ENCODE measurements at places on chromosomes 16 and 17. TPM values are rescaled to one million over a fixed set of nuclear protein-coding genes. Genes with fewer than 3 reads are reported as not detected.

Gene NAGS
- 7.4 TPM for total RNA-seq

Gene HSD17B1
- 2.6 TPM for total RNA-seq

Gene IKZF3
- not detected for total RNA-seq

Gene CD7
- under 0.01 TPM for total RNA-seq

Gene SLC47A1
- 0.26 TPM for total RNA-seq

Gene CDRT4
- 0.77 TPM for total RNA-seq

GRCh38 chr16:84532291-84532724 lies 27.8 kb upstream of the MEAK7 start:
- peak; percentile 95 for DNase-seq

GRCh38 chr16:80120899-80121521 lies 419.8 kb upstream of the DYNLRB2 start:
- no peak for DNase-seq

DNA sequence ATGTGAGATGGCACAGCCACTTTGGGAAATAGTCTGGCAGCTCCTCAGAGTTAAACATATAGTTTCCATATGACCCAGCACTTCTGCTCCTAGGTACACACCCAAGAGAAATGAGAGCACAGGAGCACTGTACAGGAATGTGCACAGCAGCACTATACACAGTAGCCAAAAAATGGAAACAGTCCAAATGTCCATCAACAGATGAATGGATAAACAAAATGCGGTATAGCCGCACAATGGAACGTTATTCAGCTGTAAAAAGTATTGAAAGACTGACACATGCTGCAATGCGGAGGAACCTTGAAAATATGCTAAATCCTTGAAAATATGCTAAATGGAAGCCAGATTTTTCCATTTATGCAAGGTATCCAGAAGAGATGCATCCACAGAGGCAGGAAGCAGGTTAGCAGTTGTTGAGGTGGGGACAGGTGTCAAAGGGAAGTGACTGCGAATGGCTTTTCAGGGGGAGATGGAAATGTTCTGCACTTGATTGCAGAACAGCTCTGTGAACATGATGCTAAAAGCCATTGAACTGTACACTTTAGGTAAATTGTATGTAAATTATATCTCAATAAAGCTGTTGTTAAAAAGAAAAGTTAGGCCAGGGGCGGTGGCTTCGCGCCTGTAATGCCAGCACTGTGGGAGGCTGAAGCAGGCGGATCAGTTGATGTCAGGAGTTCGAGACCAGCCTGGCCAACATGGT lies 80.7 kb downstream of the MPRIP start:
- no peak for DNase-seq

DNA sequence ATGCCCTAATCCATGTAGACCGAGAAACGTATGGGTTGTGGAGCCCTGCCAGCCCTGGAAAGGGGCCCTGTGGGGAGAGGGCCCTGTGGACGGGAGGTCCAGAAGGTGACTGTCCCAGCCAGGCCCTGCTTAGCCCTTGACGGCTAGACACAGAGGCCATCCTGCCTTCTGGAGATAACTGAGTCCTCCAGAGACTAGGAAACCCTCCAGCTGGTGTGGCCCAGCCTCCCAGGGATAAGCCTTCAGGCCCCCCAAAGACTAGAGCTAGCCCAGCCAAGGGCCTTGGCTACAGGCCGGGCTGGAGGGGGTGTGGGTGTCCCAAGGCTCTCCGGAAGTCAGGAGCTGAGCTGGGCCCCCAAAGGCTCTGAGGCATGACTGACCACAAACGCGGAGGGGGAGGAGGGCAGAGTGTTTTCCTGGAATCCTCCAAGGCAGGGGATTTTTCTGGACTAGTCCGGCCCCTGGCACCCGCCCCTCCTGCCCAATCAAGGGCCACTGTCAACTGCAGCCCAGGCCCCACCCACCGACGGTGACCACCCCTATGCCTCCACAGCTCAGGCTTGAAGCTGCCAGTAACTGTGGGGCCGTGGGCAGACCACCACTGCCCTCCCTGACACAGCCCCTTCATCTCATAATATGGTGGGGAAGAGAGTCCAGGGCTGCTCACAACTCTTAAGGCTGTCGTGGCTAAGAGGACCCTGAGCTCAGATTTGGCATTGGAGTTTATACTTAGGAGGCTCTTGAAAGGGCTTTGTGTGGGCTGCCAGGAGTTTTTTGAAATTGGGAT lies 885 bp upstream of the VASN start:
- peak; percentile 89 for DNase-seq

DNA sequence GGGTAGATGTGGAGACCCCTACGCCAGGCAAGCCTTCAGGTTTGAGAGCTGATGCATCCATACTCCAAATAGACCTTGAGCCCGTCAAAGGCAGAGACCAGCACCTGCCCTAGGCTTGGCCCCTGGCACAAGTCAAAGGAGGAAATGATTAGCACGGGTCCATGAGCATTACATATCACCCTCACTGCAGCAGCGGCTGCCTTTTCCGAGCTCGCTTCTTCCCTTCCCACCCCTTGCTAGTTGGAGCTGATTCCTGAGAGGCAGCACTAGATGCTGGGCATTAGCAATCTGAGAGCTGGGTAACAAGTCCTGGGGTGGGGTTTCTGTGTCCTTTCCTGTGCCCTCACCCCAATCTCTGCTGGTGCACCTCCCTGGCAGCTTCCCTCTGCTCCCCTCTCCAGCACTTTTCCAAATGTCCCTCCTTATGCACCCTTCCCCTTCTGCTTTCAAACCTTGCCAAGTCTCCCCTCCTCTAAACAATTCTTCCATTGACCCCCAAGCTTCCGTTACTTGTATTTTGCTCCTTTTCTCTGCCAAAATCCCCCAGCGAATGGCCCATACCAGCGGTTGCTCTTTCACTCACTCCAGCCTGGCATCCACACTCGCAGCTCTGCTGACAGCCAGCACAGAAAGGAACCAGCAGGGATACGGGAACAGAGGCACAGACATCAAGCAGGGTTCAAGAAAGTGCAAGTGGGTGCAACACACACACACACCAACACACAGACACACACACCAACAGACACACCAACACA lies 3.0 kb downstream of the CDRT4 start:
- DNase-seq = no peak

- DNase-seq = no peak
Measured at GRCh38 chr17:35949401-35949800, 5.9 kb upstream of the LYZL6 start.

DNA sequence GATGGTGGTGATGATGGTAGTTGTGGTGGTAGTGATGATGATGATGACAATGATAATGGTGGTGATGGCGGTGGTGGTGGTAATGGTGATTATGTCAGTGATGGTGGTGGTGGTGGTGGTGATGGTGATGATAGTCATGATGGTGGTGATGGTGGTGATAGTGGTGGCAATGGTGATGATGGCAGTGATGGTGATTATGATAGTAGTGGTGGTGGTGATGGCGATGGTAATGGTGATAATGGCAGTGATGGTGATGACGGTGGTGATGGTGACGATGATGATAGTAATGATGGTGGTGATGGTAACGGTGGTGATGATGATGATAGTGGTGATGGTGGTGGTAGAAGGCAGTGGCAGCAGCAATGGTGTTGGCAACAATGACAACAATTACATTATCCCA lies 55.3 kb downstream of the RBFOX3 start:
- no peak for DNase-seq

- no peak for DNase-seq
Measured at GRCh38 chr16:60204181-60204580, 1470.1 kb upstream of the GOT2 start.

DNA sequence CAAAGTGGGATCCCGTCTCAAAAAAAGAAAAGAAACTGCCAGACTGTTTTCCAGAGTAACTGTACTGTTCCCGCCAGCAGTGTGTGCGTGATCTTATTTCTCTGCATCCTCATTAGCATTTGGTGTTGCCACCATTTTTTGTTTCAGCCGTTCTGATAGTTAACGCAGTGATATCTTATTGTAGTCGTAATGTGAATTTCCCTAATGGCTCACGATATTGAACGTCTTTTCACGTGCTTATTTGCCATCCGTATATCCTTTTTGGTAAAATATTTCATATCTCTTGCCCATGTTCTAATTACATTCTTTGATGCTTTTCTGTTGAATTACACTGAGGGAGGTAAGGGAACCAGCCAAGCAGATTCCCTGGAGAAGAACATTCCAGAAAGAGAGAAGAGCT lies 92.4 kb downstream of the SEC14L1 start:
- DNase-seq = no peak

DNA sequence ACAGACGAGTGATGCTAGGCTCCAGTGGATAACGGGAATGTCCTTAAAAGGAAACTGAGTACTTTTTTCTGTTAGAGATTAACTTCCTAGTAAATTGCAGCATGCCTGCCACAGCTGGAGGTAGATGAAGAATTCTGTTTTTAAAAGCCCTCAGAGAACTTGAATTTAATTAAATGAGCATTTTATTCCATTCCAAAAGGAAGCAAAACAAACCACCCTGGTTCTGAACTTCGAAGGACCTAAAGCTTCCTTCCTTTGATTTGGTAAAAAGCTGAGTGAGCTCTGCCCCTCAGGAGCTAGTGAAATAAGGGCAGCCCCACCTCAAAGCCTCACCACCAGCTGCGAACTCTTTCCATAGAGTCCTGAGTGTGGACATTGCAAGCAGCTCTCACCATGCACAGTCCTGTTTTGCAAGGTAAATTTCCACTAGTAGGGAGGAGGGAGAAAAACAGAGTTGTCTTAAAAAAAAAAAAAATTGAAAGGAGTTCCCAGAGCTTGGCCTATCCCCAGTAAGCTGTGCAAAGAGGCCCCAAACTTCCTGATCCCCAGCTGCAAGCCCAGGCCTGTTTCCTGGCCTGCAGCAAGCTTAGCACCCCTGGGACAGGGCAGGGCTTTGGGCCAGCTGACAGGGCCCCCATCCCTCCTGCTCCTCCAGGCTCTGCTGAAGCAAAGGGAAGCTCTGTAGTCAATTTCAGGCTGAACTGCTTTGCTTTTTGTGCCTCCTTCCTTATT lies 11.2 kb downstream of the CHD9NB start:
- peak; percentile 30 for DNase-seq

GRCh38 chr17:69712801-69713311 lies 298.4 kb downstream of the MAP2K6 start:
- DNase-seq = no peak

- no peak for DNase-seq
Measured at GRCh38 chr16:4778050-4778392, 10.1 kb downstream of the SEPTIN12 start.

DNA sequence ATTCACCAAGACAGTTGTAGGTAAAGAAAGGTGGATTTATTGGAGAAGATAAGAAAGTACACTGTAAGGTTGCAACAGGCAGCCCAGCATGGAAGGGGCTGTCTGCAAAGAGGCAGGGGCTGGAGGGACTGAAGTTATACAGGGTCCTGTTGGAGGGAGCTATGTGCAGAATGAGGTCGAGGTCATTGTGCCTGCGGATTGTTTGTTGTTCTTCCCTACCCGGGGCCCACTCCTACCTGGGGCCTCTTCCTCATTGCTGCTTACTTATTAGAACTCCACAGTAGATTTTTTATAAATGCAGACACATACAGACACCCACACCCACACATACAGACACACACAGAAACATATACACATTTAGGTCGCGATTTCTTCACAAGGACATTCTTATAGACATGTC lies 466.2 kb downstream of the MAF start:
- DNase-seq = no peak

GRCh38 chr17:9022573-9023391 lies 1.5 kb downstream of the NTN1 start:
- DNase-seq = peak; percentile 11

DNA sequence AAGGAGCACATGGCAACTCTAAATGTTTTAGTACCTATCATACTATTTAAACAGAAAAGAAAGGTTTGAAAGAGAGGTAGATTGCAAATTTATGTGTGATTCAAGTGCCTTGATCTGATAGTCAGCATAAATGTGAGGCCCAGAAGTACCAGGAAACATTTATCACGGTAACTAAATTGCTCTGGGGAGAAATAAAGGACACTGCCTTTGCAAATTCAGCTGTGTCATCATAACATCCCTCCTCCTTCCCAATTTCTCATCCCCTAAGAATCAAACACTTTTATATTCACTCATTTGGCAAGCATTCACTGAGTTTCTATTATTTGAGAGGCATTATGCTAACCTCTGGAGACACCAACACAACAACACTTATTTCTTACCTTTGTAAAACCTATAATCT lies 563.4 kb upstream of the CA10 start:
- no peak for DNase-seq

DNA sequence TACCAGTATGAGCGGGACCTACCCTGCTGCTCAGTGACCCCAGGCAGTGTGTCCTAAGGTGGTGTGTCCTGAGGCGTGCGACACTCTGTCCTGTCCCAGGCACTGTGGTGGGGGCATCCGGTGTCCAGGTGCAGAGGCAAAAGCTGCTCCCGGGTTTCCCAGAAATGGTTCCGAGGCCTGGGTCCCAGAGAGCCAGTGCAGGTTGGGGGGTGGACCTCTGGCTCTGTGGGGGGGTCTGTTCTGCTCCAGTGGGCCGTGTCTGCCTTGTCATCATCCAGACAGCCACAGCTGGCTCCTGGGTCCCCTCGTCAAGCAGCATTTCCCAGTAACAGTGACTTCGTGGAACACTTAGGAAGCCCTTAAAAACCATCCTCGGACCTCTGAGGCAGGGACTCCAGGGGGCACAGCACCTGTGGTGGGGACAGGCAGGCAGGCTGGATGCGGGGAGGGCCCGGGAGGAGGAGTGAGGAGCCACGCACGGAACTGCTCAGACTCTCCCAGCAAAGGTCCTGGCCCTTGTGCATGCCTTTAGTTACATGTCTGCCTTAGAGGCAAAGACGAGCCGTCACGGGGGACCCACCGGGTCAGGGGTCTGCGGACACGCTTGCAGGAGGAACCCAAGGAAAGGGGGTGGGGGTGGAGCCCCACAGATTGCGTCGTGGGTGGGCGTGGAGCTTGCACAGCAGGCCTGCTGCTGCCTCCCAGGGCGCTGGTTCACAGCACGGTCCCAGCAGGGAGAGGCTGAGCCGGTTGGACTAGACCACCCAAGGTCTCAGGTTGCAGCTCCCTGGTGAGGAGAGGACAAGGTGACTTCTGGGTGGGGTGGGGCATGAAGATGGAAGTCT lies 5.6 kb downstream of the SLC16A3 start:
- no peak for DNase-seq

DNA sequence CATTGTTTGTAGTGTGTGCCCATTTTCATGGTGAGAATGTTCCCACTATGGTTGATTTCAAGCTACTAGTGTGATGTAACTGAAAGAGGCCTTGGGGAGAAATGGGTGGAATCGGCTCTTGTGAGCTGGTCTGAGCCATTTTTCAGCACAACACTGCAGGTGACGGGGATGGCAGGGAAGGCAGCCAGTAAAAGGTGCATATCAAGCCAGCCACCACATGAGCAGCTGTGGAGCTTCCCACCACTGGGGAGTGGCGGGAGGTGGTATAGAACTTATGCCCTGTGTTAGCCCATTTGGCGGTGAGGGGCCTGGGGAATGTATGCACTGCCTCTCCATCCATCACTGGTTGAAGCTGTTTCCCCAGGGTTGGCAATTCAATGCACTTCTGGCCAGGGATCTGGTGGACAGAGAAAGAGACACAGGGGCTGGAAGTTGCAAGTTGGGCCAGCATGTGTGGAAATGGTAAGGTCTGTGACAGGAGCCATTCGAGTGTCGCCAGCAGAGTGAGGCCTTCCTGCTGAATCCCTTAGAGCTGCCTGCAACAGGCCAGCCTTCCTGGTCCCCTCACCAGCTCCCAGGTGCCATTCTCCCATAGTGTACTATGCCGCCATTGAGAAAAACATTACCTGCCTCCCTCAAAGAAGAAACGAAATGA lies 31.7 kb upstream of the BRD7 start:
- no peak for DNase-seq

- no peak for DNase-seq
Measured at GRCh38 chr16:3762107-3762750, 44.9 kb upstream of the TRAP1 start.

All from fibroblast of lung (primary cell).